ENCODE measurements at places on chromosomes 4 and X.
A peak's percentile ranks its signal among the peaks of the same experiment; 100 is the strongest.

- no peak for DNase-seq
These were observed 155.0 kb upstream of the SFRP2 start for GRCh38 chr4:153943738-153944415.

DNA sequence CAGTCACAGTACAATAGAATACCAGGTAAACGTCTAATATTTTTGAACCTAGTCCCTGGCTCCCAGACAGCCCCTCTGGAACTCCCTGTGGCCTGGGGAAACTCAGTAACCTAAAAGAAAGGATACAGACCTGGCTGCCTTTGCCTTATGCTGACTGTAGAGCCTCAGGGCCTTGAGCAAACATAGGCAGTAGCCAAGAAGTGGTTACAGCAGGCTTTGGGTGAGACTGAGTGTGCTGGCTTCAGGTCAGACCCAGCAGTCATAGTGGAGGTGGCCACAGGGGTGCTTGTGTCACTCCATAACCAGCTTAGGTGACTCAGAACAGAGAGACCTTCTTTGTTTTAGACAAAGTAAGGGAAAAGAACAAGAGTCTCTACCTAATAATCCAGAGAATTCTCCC is 141.8 kb upstream of the PRDX4 start:
- DNase-seq, result no peak

DNA sequence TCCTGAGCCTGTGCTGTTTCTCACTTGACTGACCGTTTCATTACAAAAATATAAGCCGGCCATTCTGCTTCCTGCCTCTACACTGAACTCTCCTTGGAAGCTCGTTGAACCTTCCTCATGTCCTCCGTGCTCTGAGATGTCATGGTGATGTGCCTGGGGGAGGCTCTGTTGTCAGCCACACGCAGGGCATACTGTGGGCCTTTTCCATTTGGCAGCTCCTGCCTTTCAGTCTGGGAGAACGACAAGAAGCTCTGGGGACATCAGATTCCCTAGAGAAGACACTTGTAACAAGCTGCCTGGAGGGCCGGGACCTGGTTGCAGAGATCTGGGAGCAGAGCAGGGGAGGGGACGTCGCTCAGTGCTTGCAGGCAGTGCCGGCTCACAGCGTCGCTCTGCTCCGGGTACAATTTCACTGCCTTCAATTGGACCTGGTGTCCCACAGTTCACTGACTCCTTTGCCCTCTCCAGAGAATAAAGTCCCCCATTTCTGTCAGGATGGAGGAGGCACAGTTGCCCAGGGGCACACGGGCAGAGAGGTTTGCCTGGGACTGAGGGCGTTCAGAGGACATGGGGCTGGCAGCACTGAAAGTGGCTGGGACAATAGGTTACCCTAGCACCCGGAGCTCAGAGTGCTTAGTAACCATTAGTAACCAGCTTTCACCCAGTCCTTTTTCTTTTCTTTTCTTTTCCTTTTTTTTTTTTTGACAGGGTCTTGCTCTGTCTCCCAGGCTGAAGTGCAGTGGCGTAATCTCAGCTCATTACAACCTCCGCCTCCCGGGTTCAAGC is 19.1 kb upstream of the MECP2 start:
- no peak for DNase-seq

- no peak for DNase-seq
These were observed 139.4 kb upstream of the SCML1 start for GRCh38 chrX:17597836-17598439.

DNA sequence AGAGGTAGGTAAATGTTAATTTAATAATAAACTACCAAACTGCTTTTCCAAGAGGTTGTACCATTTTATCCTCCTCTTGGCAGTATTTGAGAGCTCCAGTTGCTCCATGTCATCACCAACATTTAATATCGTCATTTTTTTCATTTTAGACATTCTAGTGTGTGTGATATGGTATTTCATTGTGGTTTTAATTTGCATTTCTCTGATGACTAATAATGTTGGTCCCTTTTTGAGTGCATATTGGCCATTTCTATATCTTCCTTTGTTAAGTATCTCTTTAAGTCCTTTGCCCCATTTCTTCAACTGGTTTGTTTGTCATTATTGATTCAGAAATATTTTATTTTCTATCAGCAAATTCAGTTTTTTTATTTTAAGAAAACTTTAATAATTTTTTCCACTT is 88.8 kb downstream of the MAPK10 start:
- DNase-seq, result no peak

DNA sequence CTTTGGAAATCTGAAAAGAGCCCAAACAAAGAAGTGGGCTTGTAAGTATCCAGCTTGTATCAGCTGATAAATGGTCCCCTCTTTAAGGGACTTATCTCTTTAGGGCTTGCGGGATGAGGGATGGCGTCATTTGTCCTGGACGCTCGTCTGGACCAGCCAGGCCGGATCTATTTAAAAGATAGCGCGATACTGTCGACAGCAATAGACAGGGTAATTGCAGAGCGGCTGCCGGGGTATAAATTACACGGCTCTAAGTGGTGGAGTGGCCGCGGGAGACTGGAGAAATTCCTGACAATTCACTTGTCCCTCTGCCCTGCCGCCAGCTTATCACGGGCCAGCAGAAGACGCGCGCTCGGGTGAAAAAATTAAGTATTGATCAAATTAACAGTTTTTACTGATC is 90.7 kb downstream of the FAM53A start:
- no peak for DNase-seq

GRCh38 chrX:133249266-133250058 is 31.3 kb upstream of the TFDP3 start:
- no peak for DNase-seq

DNA sequence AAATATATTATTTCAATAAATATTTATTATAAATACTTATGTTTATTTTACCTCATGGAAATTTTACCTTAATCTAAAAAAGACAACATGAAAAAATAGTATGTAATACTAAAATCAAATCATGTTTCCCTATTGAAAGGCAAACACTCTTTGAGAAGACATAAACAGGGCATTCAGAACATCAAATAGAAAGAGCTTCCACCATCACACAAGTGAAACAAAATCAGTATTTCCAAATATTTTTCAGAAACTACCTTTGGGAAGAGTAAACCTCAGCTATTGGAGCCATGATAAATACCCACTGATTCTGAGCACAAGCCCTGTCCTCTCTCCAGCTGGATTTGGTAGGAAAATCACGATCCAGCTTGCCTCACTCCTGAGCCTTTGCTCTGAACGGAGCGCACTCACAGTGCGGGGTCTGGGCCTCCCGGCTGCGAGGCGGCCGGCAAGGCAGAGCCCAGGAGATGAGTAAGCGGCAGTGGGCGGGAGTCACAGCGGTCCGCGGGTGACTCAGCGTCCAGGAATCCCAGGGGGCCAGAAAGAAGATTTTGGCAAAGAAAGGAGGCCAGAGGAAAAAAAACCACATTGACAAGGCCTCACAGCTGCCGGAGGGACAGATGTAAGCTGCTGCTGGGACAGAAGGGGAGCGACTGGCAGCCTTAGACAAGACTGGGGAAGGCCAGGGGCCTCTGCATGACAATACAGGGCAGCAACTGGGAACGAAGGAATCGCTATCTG is 14.7 kb upstream of the ANXA5 start:
- DNase-seq, result no peak

GRCh38 chr4:25346913-25347312 is 30.1 kb upstream of the ANAPC4 start:
- no peak for DNase-seq

DNA sequence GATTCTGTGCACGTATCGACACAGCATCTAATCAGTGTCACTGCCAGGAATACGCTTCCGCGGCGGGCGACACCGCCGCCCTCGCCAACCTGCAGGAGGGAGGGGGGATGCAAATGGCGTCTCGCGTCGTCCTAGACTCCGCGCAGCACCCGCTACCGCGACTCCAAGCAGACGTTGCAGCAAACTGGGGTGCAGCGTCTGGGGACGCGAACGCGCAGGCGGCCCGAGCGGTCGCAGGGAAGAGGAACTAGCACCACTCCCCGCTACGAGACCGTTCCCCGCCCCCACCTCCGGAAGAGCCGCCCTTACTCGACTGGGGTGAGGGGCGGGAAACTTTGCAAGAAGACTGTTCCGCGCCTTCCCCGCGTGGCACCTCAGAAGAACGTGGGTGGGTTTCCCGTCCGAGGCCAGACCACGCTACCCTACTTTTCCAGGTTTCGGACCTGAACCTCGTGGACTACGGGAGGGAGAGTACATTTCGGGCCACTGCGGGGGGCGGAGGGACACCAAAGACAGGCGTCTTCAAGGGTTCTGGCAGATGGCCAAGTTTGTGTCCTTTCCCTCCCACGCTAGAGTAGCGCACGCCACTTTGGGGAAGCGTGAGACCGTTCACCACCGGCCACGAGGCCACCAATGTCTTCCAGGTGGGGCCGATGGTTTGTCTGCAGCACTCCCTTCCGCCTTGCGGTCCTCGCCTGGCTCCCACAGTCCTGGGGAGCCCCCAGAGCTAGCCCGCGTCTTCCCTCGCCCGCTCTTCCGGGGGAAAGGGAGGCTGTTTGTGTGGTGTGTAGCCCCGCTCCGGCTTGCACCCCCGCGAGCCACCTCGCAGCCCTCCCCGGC is 78.0 kb upstream of the BCOR start:
- DNase-seq, result peak; percentile 46

GRCh38 chr4:101282076-101282844 is 65.1 kb downstream of the PPP3CA start:
- DNase-seq, result no peak

DNA sequence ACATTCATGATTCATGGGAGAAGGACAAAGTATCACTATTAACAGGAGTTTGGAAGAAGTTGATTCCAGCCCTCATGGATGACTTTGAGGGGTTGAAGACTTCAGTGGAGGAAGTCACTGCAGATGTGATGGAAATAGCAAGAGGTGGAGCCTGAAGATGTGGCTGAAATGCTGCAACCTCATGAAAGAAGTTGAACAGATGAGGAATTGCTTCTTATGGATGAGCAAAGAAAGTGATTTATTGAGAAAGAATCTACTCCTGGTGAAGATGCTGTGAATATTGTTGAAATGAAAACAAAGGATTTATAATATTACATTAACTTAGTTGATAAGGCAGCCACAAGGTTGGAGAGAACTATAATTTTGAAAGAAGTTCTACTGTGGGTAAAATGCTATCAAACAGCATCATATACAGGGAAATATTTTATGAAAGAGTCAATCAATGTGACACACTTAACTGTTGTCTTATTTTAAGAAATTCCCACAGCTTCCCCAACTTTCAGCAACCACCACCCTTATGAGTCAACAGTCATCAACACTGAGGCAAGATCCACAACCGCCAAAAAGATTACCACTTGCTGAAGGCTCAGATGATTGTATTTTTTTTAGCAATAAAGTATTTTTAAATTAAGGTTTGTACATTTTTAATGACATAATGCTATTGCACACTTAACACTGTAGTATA is 302.6 kb downstream of the CBLL2 start:
- no peak for DNase-seq

DNA sequence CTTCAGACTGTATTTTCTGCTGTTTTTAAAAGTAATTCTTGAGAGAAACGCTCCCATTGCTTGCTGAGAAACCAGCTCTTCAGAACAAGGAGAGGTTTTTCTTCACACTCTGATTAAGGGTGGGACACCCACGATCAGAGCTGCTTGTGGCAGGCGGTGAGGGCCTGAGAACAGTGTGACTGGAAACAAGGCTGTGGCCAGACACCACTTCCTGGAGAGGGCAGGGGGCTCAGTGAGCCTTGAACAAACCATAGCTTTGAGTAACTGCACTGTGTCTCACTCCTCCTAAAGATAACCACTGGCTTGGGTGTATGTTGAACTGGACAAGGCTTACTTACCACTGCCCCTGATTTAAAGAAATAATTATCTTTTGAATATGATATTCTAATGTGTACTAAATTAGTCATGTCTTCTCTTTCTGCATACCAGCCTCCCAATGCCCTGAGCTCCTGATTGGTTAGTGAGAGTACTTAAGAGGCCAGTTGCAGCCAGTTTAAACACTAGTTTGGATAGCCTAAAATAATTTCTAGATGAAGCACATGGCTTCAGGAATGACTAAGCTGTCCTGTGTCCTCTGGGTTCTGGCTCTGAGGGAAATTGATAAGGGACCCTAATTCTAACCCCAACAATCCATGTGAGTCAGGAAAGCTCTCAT is 3.7 kb upstream of the GPR82 start:
- DNase-seq, result peak; percentile 18

- no peak for DNase-seq
These were observed 124.7 kb downstream of the CAMK2D start for GRCh38 chr4:113636877-113637276.

GRCh38 chr4:70367813-70368212 is 7.3 kb downstream of the SMR3A start:
- DNase-seq, result no peak

DNA sequence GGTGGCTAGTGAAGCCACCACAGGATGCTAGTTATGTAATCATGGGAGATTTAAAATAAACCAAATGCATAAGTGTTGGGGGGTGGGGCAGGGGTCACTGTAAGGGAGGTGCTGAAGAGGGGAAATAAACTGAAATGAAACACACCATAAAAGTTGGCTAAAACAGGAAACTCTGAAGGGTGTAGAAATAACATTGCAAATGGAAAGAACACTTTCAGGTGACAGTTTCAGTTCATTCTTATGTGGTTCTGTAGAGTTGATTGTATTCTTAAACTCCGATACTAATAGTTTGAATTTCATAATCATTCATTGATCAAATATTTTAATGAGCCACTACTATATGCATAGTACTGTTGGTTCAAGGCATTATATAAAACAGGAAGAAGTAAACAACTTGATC is 80.1 kb downstream of the HDAC8 start:
- DNase-seq, result no peak

DNA sequence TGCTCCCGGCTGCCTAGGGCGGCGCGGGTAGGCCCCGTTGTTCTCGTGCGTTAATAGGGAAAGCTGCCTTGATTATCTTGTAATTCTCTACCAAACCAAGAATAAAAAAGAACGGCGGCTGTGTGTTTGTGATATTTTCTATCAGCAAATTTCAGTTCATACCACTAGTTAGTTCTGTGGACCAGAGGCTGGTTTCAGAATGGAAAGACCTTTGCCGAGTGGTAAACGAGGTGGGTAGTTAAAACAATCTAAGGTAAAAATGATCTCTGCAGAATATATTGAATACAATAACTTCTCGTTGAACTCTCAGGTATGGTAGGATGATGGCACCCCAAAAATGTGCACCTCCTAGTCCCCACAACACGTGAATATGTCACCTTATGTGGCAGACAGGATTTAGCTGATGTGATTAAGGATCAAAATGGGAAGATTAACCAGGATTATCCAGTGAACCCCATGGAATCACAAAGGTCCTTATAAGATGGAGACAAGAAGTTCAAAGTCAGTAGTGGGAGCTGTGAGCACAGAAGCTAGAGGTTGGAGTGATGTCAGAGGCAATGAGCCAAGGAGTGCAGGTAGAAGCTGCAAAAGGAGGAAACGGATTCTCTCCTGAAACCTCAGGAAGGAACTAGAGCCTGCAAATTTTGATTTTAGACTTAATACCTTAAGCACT is 574 bp upstream of the CFAP97 start:
- DNase-seq, result no peak

Measured in stimulated activated CD8-positive, alpha-beta memory T cell treated with anti-CD3 and anti-CD28 coated beads, Interleukin-2, amount 100 ng/mL, for 1 hour (primary cell).